ENCODE measurements at places on chromosomes 3 and 15.

- DNase-seq, result no peak
Observed at GRCh38 chr3:112974894-112975293, at the start of gene CD200R1. CD200R1 (minus strand) TSS chr3:112975103; CDS start chr3:112974857, 246 bp downstream.

DNA sequence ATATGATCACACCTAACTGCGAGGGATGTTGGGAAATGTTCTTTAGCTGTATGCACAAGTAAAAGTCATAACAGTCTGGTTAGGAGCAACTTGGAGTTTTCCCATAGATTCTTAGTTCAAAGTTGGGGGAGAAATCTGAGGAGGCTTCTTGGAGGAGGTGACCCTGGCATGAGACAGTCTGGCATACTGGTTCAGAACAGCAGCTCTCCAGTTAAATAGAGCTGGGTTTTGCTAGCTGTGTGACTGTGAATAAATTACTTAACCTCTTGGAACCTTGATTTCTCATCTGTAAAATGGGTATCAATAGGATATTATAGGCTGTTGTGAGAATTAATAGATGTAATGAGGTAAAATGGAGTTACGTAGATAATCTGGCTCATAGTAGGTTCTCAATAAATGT, 49.1 kb upstream of the DGKG start:
- no peak for DNase-seq

DNA sequence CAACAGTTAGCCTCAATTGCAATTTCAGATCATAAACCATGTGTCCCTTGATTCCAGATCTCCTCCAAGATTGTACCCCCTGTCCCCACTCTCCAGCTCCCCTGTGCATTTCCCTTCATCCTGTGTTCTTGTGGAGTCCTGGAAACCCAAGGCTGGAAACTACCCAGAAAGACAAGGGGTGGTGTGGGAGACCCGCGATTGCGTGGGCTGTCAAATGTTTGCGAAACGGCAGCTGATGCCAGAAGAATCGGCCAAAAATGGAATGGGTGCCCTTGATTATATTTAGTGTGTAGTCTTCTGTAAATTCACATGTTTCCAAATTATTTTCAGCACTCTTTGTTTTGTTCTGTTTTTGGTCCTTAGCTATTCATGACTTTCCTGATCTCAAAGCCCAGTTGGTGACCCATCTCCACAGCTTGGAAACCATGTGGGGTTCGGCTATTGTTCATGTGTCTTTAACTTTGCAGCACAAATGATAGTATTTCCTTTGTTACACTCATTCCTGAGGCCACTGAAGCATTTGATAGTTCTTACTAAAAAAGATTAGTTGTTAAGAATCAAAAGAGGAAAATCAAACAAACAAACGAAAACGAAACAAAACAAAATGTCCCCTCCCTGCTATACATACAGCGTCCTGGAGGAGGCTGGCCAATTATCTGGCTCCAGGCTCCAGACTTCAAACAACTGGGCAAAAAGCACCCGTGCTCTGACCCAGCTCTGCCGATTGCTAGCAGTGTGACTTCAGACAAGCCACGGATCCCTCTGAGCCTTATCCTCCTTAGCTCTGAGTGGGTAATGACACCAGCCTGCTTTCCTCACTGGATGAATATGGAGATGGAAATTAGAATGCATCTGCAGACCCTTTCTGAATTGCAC, 120.9 kb downstream of the CACNA2D3 start:
- DNase-seq, result no peak

- no peak for DNase-seq
Observed at GRCh38 chr3:136805795-136806194, 13.1 kb upstream of the SLC35G2 start.

DNA sequence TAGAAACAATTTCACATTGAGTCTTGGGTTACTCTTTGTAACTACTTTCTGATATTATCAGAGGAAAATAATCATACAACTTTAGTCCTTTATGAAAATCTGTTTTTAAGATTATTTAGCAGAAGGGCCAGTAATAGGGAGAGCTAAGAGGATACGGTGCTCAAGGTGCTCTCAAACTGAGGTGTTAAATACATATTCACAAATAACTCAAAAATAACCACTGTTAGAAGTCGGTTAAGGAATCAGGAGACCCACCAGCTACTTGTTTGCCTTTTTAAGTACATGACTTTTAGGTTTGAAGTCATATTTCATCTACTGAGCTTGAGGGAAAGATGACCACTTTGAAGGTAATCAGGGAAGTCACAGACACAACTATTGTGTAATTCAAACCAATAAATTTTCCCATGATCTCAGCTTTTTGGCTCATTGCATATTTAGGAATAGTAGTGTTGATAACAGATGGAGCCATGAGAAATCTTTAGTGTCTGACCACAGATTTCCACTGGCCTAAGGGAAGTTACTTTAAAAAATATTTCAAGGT, 1.4 kb upstream of the RSRC1 start:
- DNase-seq, result no peak

- no peak for DNase-seq
Observed at GRCh38 chr15:50740955-50741354, 24.6 kb downstream of the SPPL2A start.

- no peak for DNase-seq
Observed at GRCh38 chr15:78104566-78105475, 12.5 kb downstream of the SH2D7 start.

DNA sequence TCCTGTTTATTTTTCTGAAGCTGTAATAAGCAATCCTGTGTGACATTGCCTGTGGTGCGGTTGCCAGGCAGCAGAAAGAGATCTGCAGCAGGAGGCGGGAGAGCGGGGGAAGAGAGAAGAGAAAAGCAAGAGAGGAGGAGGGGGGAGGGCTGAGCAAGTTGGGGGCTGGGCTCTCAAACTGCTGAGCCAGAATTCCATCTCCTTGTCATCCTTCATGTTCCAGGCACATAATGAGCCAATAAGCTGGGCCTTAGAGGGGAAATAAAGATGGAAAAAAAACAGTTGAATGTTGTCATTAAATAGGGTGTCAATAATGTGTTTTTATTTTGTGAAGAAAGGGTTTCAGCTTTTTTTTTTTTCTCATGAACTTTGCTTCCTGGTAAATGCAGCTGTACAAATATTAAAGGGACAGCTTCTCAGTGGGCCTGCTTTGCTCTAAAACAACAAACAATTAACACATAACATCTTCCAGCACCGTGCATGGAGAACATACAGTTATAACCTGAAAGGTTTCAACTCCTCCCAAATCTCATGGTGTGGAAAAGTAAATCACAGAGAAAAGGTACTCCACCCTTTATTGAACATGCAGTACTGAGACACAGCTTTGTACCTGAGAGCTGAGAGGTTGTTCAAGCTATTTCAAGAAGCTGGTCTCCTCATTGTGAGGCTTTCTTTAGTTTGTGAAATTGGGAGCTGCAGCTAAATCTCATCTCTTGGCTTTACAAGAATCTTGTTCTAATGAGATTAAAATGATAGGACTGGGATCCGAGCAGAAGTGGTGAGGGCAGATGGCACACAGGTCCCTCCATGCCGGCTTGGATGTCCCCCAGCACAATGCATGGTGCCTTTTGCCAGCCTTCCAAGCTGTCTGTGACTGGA, 451.1 kb upstream of the KCNMB2 start:
- DNase-seq, result peak; percentile 66

GRCh38 chr3:195612075-195612800, 28.5 kb upstream of the APOD start:
- DNase-seq, result no peak

DNA sequence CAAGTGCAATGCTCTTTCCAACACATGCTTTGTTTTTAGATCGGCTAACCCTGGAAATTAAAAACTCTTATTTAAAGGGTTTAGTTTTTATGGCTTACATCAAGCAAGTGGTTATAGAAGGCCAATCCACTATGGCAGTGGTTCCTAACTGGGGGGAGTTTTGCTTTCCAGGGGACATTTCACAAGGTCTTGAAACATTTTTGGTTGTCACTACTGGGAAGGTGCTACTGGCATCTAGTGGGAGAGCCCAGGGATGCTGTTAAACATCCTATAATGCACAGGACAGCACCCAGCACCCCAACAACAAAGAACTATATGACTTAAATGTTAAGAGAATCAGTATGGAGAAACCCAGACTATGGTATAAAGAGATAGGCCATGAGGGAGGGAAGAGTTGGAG, 439.0 kb downstream of the NTRK3 start:
- DNase-seq, result no peak

- no peak for DNase-seq
Observed at GRCh38 chr15:101211897-101212296, 40.0 kb downstream of the CHSY1 start.

- peak; percentile 52 for DNase-seq
Observed at GRCh38 chr3:113147681-113148261, 63.6 kb upstream of the BOC start.

DNA sequence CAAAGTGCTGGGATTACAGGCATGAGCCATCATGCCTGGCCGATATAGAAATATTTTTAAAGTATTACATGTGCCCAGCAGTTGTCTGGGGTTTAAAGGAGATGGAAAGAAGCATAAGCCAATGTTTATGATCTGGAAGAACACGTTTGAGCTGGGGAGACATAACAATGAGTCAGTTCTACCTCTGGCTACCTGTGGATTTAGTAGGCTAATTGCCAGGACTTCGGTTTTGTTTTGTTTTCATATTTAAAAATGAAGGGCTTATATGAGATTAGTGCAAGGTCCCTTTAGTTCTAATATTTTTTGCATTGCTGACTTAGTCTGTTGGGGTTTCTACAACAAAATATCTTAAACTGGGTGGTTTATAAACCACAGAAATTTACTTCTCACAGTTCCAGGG, 22.9 kb upstream of the TNFSF10 start:
- no peak for DNase-seq

DNA sequence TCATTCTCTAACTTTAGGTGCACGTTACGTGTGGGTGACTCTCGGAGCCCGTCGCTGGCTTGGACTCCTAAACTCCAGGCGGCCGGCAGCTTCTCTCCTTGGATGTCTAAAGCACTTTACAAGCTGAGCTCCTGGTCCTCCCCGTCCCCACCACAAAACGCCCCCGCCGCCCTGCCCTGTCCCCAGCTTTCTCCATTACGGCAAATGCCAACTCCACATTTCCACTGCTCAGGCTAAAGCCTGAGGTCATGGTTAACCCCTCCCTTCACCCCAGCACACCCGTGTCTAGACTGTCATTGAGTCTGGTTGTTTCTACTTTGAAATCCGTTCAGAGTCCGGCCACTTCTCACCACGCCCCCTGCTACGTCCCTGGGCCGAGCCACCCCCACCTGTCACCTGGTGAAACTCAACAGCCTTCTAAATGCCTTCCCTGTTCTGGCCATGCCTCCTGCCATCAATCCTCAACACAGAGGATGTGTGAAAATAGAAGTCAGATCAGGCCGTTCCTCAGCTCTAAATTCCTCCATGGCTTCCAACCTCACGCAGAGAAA, 8.1 kb upstream of the PCSK6 start:
- DNase-seq, result no peak

- DNase-seq, result no peak
Observed at GRCh38 chr15:28942571-28942970, 56.8 kb downstream of the APBA2 start.

GRCh38 chr15:96412906-96413231, 82.4 kb downstream of the NR2F2 start:
- no peak for DNase-seq

GRCh38 chr3:173615661-173616060, 218.1 kb downstream of the NLGN1 start:
- DNase-seq, result peak; percentile 50

DNA sequence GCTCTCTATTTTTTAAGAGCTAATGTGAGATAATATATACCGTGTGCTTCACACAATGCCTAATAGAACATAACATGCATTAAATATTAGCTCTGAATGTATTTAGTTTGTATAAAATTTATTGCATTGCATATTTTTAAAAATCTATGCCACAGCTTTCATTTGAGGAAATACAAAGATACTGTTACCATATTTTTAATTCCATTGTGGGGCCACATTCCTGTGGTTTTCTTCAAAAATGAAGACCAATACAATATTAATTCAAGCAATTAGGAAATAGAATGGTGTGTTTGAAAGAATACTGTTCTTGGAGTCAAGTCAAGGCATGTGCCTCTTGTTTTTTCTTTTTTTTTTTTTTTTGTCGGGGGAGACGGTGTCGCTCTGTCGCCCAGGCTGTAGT, 95.4 kb upstream of the CADPS start:
- DNase-seq, result no peak

DNA sequence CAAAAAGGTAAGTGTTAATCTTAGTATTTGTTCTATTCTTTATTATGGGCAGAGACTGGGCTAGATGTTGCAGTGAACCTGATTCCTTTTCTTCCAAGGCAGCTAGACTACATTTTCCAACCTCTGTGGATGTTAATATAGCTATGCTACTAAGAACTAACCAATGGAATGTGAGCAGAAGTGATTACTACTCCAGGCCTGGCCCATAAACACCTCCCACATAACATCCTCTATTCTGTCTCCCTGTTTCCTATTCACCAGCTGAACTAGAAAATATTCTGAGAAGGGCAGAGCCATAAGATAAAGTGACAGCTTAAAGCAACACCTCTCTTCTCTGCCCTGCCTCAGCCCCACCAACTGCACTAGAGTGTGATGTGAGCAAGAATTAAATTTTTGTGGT, 29.4 kb downstream of the CD200R1L start:
- DNase-seq, result no peak

DNA sequence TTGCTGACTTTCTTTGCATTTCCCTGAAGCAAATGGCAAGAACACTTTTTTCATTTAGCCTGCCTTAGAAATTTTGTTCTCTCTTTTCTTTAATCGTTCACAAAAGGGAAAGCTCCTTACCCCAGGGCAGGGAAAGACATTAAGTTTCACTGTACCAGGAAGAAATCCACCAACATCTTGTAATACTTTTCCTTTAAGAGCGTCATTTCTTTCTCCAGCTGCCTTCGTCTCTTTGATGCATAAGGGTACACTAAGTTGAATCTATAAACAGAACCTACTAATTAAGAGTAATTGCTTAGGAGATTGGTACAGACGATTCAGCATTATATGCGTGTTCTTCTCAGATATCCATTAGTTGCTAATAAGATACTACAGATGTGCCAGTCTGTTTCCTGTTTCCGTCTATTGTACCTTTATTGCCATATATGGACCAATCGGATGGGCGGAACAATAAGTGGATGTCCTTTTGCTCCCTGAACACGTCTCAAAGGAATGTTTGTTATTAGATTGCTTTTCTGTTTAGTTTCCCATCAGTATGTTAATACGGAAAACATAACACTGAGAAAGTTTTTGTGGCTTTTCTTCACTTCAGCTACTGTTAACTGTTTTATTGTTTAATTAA, 276.7 kb upstream of the RARB start:
- DNase-seq, result no peak

All from SJCRH30 (cell line).